ENCODE measurements at places on chromosomes 3 and 15. TPM values are rescaled to one million over a fixed set of nuclear protein-coding genes. Genes with fewer than 3 reads are reported as not detected.

TMEM158 gene
- 40.4 TPM for total RNA-seq

PLAAT1 gene
- total RNA-seq = not detected

CCDC9B gene
- total RNA-seq = 4.2 TPM

SCAANT1 gene
- not detected for total RNA-seq

CILP gene
- under 0.01 TPM for total RNA-seq

IL5RA gene
- total RNA-seq = not detected

SOX14 gene
- total RNA-seq = not detected

GRK7 gene
- total RNA-seq = not detected

SIDT1 gene
- total RNA-seq = not detected
